ENCODE measurements at places on chromosomes 1 and 21.

- no peak for DNase-seq
Observed at GRCh38 chr1:44423591-44424537, 18.8 kb downstream of the RNF220 start.

DNA sequence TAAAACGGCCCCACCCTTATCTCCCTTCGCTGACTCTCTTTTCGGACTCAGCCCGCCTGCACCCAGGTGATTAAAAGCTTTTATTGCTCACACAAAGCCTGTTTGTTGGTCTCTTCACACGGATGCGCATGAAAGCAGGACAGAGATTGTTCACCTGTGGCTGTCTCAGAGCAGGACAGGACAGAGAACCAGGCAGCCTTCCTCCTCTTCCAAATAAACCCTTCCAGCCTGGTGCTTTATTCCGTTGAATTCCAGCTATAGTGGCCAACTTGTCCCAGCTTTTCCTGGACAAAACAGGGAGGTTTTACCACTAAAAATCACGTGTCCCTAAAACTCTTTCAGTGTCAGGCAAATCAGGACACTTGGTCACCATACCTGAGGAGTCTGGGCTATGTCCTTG lies 9.5 kb upstream of the DMRTB1 start:
- DNase-seq = no peak

GRCh38 chr1:199087144-199087543 lies 448.3 kb downstream of the PTPRC start:
- DNase-seq = no peak

GRCh38 chr21:35244514-35244913 lies 195.4 kb upstream of the RUNX1 start:
- DNase-seq = no peak

DNA sequence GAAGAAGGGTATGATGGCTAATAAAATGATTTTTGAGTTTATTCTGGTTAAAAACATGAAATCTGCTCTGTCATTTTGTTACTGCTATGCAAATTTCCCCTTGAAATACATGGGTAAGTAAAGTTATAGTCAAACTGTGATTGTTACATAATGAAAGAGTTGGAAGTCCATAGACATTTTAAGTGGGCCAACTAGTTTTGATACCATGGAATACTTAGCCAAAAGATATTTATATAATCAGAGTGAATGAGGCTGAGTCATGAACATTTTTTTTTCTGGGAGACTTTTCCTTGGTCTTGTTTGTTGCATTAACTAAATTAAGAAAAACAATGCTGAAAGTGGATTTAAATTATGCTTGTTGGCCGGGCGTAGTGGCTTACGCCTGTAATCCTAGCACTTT lies 58.2 kb upstream of the MPC2 start:
- no peak for DNase-seq

DNA sequence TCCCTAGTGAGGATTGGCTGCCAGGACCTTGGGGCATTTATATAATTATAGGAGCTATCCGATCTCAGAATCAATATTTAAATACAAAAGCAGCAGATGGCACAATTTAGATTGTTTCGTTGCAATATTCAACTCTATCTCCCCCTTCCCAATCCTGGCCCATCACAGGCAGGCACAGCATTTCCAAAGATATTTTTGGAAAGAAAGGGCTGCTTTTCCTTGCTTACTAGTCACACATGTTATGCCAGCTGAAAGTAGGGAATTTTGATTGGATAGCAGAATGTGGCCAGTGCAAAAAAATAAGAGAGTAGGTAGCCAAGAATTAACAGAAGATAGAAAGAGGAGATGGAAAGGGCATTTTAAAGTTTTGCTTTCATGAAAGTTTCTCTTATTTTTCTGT lies 37.9 kb downstream of the IL12RB2 start:
- no peak for DNase-seq

- no peak for DNase-seq
Observed at GRCh38 chr1:151868486-151868885, 15.0 kb upstream of the THEM5 start.

DNA sequence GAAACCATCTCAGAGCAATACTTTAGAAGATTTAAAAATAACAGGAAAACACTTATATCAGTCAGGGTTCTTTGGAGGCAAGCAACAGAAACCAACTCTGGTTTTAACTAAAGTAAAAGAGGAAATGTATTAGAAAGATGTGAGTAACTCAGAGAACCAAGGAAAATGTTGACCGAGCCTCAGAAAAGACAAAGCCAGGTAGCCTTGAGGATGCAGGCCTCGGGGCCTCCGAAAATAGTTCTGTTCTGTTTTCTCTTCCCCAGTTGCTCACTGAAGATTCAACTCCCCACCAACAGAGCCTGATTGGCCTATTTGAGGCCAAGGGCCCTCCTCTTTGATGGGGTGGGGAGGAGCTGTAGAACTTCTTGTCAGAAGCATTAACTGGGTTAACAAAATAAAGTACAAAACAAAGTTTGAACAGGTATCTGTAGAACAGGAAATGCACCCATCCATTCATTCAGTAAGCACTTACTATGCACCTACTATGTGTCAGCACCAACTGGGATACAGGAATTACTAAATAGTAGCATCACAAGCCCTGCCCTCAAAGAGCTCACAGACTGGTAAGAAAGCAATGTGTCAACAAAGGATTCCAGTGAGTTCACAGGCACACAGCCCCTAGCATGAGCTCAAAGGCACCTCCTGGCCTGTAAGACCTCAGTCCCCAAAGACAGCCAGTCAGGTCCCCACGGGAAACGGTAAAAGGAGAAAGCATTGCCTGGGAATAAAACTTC lies 12.6 kb downstream of the SLAMF8 start:
- no peak for DNase-seq

DNA sequence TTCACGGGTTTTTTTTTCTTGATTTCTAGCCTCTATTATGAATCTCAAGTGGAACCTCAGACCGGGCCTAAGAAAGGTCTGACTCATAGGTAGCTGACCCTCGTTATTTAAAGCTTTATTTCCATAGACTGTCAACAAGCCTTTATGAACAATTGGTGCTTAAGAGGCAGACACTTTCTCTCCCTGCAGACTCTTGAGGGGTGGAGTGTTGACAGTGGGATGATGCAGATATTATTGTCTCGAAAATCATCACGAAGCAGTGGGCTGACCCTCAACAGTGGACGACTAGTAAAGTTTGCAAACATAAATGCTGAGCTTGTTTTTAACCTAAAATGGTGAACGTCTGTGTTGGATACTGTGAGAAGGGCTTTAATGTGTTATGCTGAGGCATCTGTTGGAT lies 1.8 kb downstream of the SFT2D2 start:
- no peak for DNase-seq

GRCh38 chr1:242629396-242629795 lies 104.9 kb upstream of the PLD5 start:
- no peak for DNase-seq

DNA sequence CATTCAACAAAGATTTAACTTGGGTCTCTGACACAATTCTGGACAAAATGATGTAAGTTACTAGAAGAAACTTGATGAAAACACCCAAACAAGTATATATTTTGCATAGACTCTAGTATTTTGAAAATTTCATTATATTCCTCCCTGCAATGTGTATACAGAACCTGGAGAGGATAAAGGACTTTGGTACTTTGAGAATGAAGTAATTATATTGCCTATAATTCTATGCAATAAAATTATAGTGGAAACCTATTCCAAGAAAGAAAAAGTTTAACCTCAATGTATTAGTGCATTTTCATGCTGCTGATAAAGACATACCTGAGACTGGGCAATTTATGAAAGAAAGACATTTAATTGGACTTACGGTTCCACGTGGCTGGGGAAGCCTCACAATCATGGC lies 1146.1 kb downstream of the KCNT2 start:
- no peak for DNase-seq

- DNase-seq = no peak
Observed at GRCh38 chr21:41848533-41848932, 30.6 kb downstream of the PRDM15 start.

GRCh38 chr1:11448373-11449099 lies 30.4 kb upstream of the DISP3 start:
- DNase-seq = no peak

- DNase-seq = no peak
Observed at GRCh38 chr1:30323841-30324240, 399.5 kb downstream of the MATN1 start.

DNA sequence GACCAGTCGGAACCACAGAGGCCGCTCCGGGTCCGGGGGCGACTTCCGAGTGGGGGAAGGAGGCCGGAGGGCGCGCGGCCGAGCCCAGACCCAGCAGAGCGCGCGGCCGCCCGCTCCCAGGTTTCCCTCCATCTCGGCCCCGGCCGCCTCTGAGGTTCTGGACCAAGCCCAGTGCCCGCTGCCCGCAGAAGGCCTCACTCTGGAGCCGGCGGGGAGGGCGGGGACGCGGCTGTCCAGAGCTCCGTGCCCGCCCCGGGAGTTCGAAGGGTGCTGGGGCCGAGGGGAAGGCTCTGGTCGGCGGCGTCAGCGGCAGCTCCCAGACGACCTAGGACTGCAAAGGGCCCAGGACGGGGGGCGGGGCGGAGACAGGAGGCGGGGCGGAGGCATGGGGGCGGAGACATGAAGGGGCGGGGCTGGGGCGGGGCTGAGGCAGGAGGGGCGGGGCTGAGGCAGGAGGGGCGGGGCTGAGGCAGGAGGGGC lies 48.0 kb upstream of the SLC19A1 start:
- no peak for DNase-seq

- DNase-seq = no peak
Observed at GRCh38 chr21:45642122-45642813, 1.3 kb upstream of the PCBP3 start.

- DNase-seq = no peak
Observed at GRCh38 chr1:175071276-175071943, 3.8 kb downstream of the TNN start.

GRCh38 chr1:221695301-221695700 lies 46.6 kb downstream of the DUSP10 start:
- DNase-seq = no peak

DNA sequence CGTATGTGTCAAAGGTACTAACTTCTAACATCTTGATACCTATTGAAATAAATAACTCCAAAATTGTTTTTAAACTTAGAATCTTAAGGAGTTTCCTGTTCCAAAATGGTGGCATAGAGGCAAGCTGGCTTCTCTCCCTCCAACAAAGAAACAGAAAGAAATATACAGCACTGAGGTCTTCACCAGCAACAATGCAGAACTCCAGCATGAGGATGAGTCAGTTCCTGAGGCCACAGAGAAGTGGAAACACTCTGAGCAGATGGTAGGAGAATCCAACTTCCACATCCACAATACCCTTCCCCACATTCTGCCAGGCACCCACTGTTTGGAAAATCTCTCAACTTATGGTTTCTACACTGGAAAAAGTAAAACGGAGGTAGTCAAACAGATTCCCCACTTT lies 12.2 kb upstream of the PPIH start:
- no peak for DNase-seq

GRCh38 chr1:203037509-203038190 lies 11.4 kb downstream of the PPFIA4 start:
- DNase-seq = no peak

GRCh38 chr1:113439277-113439670 lies 49.0 kb downstream of the MAGI3 start:
- no peak for DNase-seq

DNA sequence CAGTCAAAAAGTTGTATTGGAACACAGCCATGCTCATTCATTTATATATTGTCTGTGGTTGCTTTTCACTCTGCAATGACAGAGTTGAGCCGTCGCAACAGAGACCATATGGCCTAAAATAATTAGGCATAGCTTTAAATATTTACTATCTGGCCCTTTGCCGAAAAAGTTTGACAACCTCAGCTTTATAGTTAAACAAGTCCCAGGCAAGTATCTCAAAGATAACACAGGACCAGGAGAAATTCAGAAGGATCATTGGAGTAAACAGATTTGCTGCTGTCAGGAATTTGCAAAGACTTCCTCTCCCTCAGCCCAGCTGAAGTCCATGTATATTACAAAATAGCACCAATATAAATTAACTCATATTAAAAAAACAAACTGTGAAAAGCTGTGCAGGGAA lies 34.4 kb downstream of the NID1 start:
- no peak for DNase-seq

- no peak for DNase-seq
Observed at GRCh38 chr1:37949524-37950152, 2.8 kb upstream of the INPP5B start.

GRCh38 chr1:175563236-175563895 lies 180.0 kb downstream of the TNR start:
- DNase-seq = no peak

DNA sequence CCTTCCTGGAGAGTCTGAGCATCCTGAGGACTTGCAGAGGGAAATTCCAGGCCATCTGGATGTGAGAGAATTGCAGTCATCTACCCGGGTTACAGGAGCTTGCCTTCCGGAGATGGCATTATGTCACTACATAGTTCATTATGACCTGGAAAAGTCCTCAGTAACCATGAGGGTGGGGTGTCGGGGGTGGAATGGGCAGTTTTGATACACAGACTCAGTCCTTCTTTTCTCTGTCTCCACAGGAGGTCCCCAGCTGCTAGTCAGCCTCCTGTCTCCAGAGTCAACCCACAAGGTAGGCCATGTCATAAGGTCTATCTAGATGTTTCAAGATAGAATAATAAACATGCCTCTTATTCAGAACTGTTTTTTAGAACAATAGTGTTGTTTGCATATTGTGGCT lies 268.2 kb upstream of the SGIP1 start:
- no peak for DNase-seq

DNA sequence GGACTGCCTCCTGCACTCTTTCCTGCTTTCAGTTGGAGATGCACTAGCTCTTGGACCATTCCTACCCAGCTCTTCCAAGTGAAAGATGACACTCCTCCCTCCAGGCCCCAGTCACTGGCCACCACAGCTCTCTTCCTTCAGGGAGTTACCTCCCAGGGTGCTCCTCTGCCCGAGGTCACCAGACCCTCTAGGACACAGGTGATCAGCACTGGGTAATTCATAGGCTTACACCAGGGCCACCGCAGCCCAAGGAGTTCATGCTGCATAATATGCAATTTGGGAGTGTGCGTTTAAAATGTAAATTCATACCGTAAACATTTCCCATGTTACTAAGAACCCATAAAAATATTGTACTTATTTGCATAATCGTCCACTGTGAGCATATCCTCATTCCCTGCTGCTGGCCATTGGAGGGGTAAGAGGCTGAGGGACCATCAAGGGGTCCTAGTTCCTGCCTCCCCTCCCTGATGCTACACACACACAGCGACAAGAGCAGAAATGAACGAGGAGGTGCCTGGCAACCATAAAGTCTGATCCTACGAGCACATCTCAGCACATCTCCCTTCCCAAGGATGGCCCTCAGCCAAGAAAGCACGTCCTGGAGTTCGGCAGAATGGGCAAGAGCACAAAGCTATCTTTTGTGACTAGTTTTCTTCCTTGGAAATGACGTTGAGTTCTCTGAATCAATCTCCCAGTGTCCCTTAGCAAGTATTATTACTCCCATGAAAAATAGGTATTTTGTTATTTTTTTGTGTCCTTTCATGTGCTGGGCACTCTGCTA lies 222.9 kb upstream of the RAB4A start:
- no peak for DNase-seq

DNA sequence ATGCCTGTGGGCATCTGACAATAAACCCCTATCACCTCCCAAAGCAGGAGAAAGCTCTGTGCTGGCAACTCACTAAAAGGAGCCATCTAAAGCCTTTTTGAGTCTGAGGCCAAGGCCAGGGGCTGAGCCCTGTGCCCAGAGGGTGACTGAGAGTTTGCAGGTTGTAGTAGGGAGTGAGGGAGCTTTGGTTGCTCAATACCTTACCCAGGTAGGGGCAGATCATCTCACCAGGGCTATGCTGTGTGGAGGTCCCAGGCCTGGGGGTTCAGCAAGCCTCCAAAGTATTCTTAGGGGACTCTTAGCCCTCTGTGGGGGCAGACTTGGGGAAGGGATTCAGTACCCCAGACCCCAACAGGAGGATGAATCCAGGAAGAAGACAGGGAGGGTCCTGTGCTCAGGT lies 21.2 kb downstream of the S100A7 start:
- DNase-seq = no peak
